ENCODE measurements at places on chromosomes 13 and 19.

DNA sequence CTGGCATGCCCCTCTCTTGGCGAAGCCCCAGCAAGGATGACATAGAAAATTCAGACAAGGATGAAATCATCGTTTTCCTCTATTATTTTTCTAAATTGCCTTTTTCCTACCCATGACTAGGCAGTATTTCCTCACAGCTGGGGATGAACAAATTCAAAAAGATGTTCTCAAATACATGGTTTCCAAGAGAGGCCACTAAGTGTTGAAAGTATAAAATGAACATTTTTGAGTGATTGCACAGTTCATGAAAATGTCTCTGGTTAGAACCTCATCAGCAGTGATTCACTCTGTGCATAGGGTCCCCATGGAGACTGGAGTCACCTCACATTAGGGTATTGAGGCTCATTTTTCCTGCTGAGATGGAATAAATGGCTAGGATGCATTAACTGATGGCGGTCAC is 373.7 kb downstream of the DNAJC15 start:
- no peak for DNase-seq

GRCh38 chr13:29131881-29132668 is 311.9 kb downstream of the MTUS2 start:
- no peak for DNase-seq

DNA sequence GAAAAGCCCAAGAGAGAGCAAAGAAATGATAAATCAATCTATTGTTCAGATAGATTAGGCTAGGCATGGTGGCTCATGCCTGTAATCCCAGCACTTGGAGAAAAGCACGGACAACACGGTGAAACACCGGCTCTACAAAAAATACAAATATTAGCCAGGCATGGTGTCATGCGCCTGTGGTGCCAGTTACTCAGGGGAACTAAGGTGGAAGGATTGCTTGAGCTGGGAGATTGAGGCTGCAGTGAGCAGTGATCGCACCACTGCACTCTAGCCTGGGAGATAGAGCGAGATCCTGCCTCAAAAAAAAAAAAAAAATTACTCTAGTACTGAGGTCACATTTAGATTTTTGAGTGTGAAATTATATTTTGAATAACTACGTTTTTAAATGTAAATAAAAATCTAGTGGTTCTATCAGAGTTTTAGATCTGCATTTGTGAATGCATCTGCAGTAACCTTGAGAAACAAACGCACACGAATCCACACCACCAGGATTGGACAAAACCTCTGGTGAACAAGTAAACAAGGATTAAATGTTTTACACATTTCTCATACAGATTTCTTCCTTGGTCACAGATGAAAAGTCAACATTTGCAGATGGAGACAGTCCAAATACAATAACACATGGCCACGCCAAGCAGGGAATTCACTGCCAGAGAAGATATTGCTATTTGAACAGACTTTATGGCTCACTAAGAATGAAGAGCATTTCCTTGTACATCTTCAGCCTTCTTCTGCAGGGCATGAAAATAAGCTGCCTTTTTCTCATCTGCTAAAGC is 917.6 kb downstream of the PCDH9 start:
- no peak for DNase-seq

GRCh38 chr19:12261554-12261953 is 33.1 kb downstream of the ZNF44 start:
- no peak for DNase-seq

DNA sequence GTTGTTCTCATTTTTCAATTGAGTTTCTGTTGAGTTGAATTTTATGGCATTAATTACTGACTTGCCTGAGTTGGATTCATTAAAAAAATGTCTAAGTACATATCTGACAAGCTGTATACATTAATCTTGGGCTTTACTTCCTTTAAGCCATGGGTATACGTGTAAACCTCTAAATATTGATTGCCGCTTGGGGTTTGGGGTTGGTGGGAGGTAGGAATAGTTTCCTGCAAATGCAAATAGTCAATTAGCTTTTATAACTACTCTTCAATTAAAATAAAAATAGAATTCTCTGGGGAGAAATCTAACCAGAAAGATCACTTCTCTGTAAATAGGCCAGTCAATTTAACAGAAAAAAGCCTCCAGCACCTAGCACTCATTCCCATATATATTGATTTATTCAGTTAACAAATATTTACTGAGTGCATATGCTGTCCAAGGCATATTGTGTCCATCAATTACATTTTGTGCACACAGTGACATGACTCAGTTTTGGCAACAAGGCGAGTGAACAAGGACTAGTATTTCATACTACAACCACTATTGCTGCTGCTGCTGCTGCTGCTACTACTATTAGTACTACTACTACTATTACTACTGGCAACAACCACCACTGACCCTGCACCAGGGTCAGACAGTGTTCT is 306.8 kb downstream of the RFC3 start:
- DNase-seq, result no peak

DNA sequence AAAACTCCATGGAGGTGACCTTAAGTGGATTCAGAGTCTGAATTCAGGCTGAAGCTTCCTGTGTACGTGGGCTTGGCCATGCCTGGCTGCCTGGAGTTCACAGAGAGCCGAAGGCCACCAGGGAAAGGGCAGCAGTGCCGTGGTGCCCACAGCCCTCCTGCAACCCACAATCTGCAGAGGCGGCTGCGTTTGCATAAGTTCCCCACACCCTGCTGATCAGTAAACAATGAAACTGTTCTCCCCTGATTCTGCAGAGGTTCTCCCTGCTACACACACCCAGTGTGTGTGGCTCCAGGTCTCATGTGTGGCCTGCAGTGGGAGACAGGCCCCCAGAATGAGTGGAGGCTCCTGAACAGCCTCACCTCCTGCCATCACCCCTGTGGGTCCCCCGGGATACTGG is 126.9 kb upstream of the SLC7A1 start:
- DNase-seq, result no peak

Data from T1000 (cell line).